ENCODE measurements at places on chromosomes 11 and 22. TPM values are rescaled to one million over a fixed set of nuclear protein-coding genes. Genes with fewer than 3 reads are reported as not detected.

DNA sequence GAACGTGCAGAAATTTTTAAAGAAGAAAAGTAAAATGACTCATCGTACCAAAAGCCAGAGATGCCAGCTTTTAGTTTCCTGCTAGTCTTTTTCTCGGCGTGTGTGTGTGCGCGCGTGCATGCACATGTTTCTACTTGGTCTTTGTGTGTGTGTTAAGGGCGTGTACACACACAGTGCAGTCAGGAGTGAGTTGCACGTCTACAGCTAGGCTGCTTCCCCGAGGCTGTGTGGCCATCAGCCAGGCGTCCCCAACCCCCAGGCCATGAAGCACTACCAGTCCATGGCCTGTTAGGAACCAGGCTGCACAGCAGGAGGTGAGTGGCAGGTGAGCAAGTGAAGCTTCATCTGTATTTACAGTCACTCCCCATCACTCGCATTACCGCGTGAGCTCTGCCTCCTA is 36.4 kb downstream of the KCNQ1 start:
- no peak overlapping the region for H3K4me3 ChIP-seq
- H3K27ac ChIP-seq = no peak overlapping the region
- no peaks in the 10 kb centered on the region for H3K36me3 ChIP-seq
- H3K4me1 ChIP-seq = peaks cover 13% of the 10 kb centered on the region

DNA sequence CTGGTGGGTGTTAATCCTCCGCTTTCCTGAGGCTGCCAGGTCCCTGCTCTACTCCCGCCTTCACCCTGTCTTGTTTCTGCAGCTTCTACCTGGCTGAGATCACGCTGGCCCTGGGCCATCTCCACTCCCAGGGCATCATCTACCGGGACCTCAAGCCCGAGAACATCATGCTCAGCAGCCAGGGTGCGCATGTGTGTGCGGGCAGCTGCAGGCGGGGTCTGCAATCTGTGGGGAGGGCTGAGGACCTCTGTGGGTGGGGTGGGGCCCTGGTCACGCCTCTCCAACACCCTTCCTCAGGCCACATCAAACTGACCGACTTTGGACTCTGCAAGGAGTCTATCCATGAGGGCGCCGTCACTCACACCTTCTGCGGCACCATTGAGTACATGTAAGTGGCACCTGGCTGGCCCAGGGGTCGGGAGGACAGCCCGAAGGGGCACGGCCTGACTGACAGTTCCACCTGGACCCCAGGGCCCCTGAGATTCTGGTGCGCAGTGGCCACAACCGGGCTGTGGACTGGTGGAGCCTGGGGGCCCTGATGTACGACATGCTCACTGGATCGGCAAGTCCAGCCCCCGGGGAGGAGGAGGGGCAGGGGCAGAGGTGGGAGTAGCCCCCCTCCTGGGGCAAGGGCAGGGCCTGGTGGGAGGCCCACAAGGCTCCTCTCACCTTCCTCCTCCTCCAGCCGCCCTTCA is 4.5 kb downstream of the RPS6KB2 start:
- H3K36me3 ChIP-seq = no peaks in the 10 kb centered on the region
- H3K4me3 ChIP-seq = no peak overlapping the region
- no peak overlapping the region for H3K27ac ChIP-seq
- DNase-seq = no peak

DNA sequence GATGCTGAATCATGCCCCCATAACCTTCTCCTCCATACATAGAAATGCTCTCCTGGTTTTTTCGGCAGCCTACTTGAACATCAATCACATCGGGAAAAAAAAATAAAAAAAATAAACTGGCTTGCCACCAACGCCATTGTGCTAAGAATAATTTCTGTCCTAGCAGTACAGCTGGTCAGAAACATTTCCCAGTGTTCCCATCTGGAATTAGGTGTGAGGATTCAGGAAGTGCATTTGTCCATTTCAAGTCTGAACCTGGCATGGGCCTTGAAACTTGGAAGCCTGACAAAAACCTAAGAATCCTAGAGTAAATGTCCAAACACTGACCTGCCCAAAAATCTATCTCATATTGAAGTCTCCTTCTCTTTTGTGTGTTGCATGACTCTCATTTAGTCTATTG is 16.6 kb upstream of the NAV2 start:
- H3K27me3 ChIP-seq = no peaks in the 10 kb centered on the region
- H3K4me3 ChIP-seq = no peak overlapping the region
- H3K36me3 ChIP-seq = no peaks in the 10 kb centered on the region
- DNase-seq = no peak
- no peaks in the 10 kb centered on the region for H3K4me1 ChIP-seq

DNA sequence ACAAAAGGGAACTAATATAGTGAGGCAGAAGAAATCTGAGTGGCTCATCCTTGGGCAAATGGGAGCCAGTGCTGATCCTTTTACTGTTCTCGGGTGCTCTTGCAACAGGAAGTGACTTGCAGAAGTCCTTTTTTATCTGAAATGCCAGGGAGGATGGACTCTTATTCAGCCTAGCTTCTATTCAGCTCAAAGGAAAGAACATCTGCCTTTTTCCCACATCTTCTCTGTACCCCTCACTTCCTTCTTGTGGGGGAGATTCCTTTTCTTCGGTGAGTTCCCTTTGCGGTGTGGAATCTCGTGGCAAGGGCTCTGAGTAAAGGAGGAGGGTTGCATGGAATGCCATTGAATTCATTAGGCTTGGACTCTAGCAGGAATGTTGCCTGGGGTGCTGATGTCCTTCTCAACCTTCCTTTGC is 76.2 kb downstream of the ZBTB16 start:
- no peaks in the 10 kb centered on the region for H3K36me3 ChIP-seq
- H3K4me1 ChIP-seq = peaks cover 22% of the 10 kb centered on the region
- H3K27ac ChIP-seq = no peak overlapping the region
- no peak overlapping the region for H3K4me3 ChIP-seq
- H3K27me3 ChIP-seq = no peaks in the 10 kb centered on the region

DNA sequence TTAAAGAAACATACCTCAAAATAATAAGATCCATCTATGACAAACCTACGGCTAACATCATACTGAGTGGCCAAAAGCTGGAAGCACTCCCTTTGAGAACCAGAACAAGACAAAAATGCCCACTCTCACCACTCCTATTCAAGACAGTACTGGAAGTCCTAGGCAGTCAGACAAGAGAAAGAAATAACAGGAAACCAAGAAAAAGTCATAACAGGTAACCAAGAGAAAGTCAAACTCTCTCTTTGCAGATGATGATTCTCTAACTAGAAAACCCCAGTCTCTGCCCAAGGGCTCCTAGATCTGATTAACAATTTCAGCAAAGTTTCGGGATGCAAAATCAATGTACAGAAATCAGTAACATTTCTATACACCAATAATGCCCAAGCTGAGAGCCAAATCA is 35.6 kb downstream of the TMEM123 start:
- DNase-seq = no peak
- H3K27ac ChIP-seq = no peak overlapping the region
- H3K4me3 ChIP-seq = no peak overlapping the region
- H3K27me3 ChIP-seq = no peaks in the 10 kb centered on the region
- no peaks in the 10 kb centered on the region for H3K36me3 ChIP-seq

- H3K27me3 ChIP-seq = no peaks in the 10 kb centered on the region
- no peak overlapping the region for H3K4me3 ChIP-seq
- no peaks in the 10 kb centered on the region for H3K36me3 ChIP-seq
- H3K4me1 ChIP-seq = peaks cover 4% of the 10 kb centered on the region
- DNase-seq = no peak
Measured at GRCh38 chr22:50717709-50718351, 20.2 kb upstream of the ACR start.

DNA sequence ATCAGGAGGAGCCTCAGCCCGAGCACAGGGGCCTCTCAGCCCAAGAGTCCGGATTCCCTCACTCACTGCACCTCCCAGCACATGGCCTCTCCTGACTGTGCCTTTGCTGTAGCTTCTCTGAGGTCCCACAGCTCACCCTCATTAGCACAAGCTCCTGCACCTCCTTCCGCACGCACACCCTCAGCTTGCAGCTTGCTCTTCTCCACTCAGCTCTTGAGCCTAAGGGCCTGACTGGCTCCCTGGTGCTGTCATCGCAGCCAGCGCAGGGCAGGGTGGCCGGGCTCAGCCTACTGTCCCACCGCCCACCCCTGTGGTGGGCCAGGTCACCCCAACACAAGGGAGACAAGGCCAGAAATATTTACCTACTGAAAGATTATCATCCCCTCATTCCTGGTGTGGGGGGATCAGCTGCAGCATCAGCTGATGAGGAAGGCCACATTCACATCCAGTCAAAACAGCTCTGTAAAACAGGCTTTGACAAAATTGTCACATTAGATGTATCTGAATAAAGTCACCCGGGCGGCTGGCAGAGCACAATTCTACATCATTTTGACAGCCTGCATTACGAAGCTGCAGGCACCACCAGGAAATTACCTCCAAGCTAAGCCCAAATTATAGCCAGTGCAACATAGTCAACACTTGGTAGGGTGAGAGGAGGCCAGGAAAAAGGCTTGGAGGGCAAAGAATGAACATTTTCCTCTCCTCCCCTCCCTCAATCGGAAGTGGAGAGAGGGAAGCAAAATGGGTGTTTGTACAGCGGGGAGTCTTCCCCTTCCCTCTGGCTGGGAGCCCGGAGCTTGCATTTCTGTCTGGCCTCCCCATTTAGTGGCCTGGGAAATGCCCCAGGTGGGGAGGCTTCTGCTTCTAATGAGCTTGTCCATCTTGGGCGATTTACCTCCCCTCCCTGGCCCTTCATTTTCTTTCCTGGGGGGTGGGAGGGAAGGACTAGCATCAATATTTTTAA is 29.5 kb upstream of the IGSF9B start:
- no peaks in the 10 kb centered on the region for H3K27me3 ChIP-seq
- H3K27ac ChIP-seq = no peak overlapping the region
- no peak for DNase-seq

DNA sequence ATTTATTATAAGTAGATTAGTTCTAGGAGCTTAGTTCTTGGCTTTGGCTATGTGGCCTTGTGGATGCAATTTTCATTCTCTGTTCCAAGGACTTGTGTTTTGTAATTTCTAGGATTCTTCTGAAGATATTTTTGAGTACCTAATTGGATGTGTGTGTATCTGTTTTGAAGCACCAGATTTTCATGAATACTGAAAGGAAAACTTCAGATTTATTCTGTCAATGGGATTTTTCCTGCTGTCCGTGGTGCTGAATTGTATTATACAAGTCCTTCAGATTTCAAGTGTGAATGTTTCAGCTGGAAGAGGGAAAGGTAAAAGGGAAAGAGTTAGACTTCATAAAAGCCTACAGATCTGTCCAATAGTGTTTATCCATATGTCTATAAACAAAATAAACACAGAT is 18.2 kb upstream of the SYN3 start:
- no peaks in the 10 kb centered on the region for H3K4me1 ChIP-seq
- H3K36me3 ChIP-seq = no peaks in the 10 kb centered on the region

DNA sequence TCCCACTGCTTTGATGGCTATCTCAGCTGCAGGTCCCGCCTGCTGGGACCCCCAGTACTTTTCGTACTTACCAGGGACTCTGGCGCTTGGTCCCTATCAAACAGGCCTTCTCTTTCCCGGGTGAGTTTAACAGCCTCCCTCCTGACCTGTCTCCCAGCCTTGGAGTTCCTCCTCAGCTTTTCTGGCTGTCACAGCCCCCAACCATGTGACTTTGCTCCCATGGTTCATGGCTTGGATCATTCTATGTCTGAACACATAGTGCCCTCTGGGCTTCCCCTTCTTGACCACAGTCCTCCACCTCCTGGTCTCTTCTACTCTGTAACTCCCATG is 56.9 kb downstream of the PARVA start:
- no peaks in the 10 kb centered on the region for H3K36me3 ChIP-seq
- no peak for DNase-seq
- no peak overlapping the region for H3K27ac ChIP-seq
- H3K4me1 ChIP-seq = peaks cover 30% of the 10 kb centered on the region

- H3K27me3 ChIP-seq = no peaks in the 10 kb centered on the region
- H3K36me3 ChIP-seq = no peaks in the 10 kb centered on the region
- no peak overlapping the region for H3K4me3 ChIP-seq
- DNase-seq = no peak
- H3K27ac ChIP-seq = no peak overlapping the region
- peaks cover 15% of the 10 kb centered on the region for H3K4me1 ChIP-seq
Measured at GRCh38 chr11:75520688-75521087, 5.1 kb downstream of the GDPD5 start.

DNA sequence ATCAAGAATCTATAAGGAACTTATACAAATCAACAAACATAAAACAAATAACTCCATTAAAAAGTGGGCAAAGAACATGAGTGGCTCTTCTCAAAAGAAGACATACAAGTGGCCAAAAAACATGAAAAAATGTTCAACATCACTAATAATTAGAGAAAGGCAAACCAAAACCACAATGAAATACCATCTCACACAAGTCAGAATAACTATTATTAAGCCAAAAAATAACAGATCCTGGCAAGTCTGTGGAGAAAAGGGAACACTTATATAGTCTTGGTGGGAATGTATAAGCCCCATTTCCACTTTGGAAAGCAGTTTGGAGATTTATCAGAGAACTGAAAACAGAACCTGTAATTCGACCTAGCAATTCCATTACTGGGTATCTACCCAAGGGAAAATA is 921.0 kb downstream of the KCNA4 start:
- no peak overlapping the region for H3K4me3 ChIP-seq
- H3K27ac ChIP-seq = no peak overlapping the region
- H3K36me3 ChIP-seq = no peaks in the 10 kb centered on the region
- no peaks in the 10 kb centered on the region for H3K4me1 ChIP-seq
- H3K27me3 ChIP-seq = no peaks in the 10 kb centered on the region

DNA sequence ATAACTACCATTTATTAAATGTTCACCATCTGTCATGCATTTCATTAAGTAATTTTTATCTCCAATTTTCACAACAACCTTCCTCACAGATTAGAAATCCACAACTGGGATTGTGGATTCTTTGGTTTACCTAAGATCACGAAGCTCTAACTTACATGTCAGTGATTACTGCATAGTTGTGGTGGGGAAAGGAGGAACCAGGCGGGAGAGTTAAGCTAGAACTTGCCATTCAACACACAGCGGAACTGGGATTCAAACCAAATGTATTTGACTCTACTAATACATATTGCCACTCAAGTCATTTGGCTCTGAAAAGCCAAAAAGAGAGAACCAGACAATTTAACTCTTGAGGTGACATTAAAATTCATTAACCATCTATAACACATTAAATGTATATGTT is 10.4 kb upstream of the LAYN start:
- DNase-seq = no peak
- H3K36me3 ChIP-seq = no peaks in the 10 kb centered on the region
- H3K27me3 ChIP-seq = no peaks in the 10 kb centered on the region
- no peak overlapping the region for H3K4me3 ChIP-seq

DNA sequence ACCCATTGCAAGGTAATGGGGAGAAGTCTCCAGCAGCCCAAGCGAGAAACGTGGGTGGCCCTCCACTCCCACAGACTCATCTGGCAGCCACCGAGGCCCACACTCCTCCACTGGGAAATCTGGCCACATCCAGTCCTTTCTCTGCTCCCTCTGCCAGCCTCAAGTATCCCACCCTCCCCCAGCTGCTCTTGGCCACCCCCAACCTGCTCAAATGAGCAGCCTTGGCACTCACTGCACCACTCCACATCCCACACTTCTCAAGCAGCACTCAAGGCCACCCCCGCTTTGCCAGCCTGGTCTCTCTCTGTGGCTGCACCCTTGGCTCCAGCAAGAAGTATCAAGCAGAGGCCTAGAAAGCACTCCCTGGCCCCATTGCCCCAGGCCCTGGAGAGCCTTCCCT is 28.2 kb downstream of the SLC22A12 start:
- H3K27ac ChIP-seq = peak overlapping the region; percentile 71
- no peaks in the 10 kb centered on the region for H3K36me3 ChIP-seq
- H3K4me3 ChIP-seq = no peak overlapping the region
- DNase-seq = no peak

PANX2 gene
- 1.2 TPM for total RNA-seq

All from pancreas (tissue), 10 donors.